ENCODE measurements at places on chromosomes 2 and 18.

DNA sequence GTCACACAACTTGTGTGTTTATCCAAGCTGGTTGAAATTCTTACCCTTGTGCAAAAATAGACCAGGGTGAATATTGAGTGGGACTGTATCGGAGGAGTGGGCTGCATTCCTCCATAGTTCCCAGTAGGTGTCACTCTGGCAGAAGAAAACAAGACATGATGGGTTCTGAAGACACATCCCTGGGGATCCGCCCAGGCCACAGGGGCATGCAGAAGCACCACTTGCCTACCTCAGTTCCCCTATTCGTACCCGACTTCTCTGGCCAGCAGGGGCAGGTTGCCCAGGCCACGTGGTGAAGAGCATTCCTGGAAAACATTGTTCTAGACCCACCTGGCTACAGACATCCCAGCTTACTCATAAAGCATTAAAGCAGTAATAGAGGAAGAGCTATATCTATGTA lies 168.2 kb downstream of the FAM210A start:
- no peak for DNase-seq

DNA sequence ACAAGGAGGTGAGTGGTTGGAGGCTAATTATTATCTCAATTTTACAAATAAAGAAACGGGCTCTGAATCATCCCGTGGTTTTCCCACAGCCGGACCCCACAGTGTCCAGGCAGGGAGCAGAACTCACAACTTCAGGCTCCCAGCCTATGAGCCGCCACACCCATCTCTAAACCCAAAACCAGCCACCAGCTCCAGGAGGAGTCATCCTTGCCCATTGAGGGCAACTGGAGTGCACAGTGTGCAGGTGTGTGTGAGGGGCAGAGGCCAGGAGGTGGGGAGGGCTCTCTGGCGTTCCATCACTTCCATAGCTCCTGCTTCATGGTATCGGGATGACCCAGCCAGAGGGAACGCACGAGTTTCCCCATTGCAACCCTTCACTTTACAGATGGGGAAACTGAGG lies 144.5 kb downstream of the CYP26B1 start:
- DNase-seq: no peak

DNA sequence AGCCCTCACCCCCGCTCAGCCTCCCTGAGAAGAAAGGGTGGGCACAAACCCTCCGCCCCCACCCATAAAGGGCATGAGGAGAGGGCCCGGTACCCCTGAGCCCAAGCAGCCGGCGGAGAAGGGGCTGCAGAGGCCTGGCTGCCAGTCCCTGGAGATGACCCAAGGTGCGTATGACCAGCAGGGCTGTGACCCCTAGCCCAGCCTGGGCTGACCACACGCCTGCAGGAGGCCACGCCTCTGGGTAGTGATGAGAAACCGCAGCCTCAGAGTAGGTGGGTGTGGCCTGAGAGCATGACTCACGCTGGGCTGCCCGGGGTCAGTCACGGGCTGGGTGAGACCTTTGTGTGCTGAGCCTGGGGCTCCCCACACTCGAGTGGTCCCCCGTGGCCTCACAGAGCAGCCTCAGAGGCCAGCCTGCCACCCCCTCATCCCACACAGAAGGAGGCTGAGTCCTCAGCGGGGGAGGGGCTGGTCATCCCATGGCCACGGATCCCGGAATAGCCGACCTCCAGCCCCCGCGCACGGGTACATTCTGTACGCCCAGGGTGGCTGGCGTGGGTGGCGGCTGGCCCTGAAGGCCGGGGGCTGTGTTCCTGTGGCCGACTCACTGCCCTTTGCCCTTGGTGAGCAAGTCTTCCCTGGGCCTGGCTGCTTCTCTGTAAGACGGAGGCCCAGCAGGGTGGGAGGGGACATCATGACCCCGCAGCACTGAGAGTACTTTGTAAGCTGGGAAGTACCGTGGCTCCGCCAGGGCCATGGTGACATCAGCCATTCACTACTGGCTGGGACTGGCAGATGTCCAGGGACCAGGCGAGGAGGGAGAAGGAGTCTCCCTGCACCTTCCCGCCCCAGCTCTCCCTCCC lies 110.8 kb upstream of the OTOS start:
- peak; percentile 88 for DNase-seq

DNA sequence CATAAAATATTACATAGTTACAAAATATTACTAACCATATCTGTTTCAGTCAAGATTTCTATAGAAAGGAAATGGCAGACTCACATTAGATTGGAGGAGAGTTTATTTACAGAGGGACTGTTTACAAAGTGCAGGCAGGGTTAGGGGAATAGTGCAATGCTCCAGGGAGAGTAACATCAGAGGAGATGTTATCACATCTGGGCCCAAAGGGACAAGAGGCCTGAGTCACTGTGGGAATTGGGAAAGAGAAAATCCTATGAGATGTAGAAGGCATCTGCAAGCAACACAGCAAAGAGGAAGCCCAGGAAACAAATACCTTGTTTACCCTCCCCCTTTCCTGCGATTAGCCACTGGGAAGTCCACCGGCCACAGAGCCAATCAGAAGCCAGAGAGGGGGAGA lies 227.3 kb upstream of the TANK start:
- no peak for DNase-seq

DNA sequence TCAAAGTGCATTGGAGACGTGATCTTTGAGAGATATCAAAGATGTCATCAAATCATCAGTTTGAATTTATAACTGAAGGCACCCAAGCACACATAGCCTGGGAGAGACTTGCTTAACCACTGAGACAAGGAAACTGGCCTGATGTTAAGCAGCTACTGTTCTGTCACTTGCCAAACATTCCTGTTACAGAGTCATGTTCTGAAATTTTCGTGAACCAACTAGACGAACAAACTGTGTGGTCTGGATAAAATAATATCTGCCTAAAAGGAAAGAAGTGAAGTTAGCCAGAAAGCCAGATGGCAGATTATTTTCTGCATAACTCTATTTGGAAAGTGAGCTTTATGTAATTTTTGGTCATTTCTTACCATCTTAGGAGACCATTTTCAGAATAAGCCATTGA lies 51.4 kb downstream of the SPATS2L start:
- no peak for DNase-seq

DNA sequence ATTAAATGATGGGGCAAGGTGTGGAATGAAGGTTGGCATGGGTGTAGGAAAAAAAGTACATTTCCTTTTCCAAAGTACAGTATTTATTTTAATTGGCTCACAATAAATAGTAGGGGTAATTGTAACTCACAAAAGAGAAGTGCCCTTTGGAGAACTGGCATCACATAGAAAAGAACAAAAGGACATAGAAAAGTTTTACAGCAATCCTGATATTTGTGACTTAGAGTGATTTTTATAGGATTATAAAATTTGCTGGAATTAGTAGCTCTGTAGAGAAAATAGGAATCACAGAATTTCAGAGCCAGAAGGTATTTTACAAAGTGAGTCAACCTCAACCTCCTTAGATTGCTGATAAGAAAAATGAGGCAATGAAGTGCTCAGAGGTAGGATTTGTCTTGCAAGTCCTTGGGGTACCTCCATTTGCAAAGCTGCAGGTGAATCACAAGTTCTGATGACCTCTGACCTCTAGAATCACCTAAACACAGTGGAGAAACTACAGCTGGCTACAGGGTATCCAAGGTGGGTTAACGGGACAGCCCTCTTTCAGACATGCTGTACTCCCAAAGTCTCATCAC lies 133.6 kb downstream of the SOCS6 start:
- no peak for DNase-seq

- peak; percentile 63 for DNase-seq
Observed at GRCh38 chr2:27715318-27716210, 51.9 kb downstream of the SLC4A1AP start.

- DNase-seq: peak; percentile 87
Observed at GRCh38 chr2:136025057-136025973, 39.9 kb upstream of the DARS1 start.

DNA sequence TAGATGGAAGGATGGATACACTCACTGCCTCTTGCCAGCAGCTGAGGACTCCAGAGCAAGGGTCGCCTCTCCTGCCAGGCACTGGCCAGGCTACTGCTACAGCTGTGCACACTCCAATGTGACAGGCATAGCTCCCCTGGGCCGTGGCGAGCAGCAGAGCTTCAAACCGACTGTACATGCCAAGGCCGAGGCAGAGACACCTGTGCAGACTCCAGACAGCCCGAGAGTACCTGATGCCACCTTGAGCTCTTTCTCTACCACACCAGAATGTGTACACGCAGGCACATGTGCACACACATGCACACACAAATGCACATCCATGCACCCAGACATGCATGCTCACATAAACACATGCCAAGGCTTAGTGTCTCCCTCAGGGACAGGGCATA lies 508.3 kb upstream of the MYT1L start:
- DNase-seq: no peak

DNA sequence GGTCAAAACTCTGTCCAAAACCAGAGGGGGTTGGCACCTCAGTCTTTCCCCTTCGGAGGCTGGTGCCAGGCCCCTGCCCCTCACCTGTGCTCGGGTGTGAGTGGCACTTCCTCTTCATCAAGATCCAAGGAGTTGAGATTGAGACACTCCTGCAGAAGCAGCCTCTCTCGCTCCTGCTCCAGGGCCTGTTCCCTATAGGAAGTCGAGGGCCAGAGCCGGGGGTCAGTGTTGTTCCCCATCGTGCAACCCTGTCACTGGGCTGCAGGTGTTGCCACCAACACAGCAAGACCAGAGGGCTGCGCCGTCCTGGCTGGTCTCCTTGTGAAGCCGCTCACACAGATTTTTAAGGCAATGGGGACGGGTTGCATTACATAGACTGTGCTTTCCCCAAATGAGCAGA lies 18.9 kb downstream of the FAM178B start:
- DNase-seq: no peak

DNA sequence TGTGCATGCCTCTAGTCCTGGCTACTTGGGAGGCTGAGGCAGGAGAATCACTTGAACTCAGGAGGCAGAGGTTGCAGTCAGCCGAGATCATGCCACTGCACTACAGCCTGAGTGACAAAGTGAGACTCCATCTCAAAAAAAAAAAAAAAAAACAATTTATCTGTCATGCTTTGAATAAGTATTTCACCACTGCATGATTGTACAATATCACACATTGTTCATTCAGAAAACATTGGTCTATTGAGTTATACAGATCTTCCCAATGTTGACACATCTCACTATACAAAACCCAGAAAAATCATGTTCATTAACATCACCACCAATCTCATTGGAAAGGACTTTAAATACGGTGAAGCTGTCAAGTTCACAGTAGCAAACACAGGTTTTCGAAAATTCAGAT lies 46.8 kb upstream of the PPM1B start:
- no peak for DNase-seq

DNA sequence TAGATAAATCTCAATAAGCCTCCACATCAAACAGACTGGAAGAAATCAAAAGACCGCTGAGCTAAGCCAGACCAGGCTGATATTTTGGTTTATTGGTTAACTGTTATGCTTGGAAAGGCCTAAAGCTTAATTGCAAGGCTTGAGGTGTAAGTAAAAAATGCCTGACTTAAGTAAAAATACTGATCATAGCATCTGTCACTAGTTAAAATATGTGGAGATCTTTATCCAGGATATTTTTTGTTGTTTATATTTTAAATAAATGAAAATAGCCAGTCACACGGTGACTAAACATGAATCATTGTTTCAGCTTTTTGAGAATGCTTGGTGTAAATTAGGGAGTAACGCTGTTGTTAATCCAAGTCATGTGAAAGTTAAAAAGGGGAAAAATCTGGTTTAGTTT lies 127.9 kb downstream of the THADA start:
- no peak for DNase-seq

DNA sequence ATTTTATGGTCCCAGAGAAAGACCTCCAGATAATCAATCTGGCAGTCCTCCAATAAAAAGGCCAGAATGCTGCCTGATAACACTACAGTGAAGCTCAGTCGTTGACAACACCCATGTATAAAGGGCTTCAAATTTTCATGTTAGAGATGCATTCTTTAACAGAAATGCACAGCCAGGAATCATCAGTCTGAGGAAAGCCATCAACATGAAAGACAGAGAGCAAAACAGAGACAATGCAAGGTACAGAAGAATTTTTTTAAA lies 13.8 kb downstream of the BABAM2 start:
- no peak for DNase-seq

DNA sequence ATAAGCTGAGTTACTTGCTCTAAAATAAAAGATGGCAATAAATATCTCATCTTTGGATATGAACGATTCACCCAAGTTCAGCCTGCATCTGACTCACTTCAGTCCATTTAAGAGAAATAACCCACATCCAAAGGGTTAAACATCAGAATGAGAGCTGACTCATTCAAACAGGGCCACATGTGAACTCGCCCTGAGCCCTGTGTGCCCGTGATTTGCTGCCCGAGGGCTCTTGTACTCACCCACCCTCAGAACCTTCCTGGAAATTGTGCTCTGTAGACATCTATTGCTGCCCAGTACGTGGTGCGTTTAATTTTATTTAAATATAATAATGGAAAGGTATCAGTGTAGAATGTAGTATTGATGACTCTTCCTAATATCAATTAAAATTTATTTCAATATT lies 66.9 kb upstream of the RBM44 start:
- no peak for DNase-seq

DNA sequence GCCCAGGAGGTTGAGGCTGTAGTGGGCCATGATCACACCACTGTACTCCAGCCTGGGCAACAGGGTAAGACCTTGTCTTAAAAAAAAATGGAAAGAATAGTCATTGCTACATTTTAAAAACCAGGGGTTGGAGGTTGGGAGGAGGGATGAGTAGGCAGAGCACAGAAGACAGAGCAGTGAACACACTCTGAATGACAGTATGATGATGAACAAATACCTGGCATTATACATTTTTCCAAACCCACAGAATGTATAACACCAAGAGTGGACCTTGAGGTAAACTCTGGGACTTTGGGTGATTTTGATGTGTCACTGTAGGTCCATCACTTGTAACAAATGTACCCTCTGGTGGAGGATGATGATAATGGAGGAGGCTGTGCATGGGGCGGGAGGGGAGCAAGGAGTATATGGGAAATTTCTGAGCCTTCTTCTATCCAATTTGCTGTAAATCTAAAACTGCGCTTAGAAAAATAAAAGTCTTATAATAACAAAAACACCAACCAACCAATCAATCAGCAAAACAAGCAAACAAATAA lies 111.4 kb upstream of the PGAP1 start:
- no peak for DNase-seq

- DNase-seq: no peak
Observed at GRCh38 chr2:233600386-233600785, 17.0 kb upstream of the UGT1A8 start.

- DNase-seq: no peak
Observed at GRCh38 chr2:186423481-186423880, 62.6 kb upstream of the ZC3H15 start.

GRCh38 chr2:231720292-231720986 lies 12.1 kb downstream of the PTMA start:
- DNase-seq: no peak

DNA sequence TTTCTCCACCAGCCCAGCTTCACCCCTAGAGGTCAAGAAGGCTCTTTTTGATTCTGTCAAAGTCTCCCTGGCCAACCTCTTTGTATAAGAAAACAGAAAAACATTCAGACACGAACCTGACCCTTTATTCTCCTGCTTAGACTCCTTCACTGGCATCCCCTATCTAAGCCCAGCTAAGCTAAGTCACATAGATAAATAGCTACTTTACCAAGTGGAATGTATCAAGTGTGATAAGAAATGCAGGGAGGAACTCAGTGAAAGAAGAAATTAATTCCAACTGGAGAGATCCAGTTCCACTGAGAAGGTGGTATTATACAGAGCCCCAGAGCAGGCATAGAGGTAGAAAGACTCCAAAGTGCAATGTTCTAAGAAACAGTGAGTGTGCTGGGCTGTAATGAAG lies 489.5 kb downstream of the TNS1 start:
- DNase-seq: no peak

GRCh38 chr18:11541179-11541578 lies 68.2 kb upstream of the SLC35G4 start:
- no peak for DNase-seq

- peak; percentile 91 for DNase-seq
Observed at GRCh38 chr2:10042301-10043161, 819 bp upstream of the KLF11 start.

All from lung (tissue), 17 donors.